ENCODE measurements at places on chromosomes 6 and 20. TPM values are rescaled to one million over a fixed set of nuclear protein-coding genes. Genes with fewer than 3 reads are reported as not detected.
A peak's percentile ranks its signal among the peaks of the same experiment; 100 is the strongest.

Gene ID4
- 32.5 TPM for total RNA-seq

Gene GJA1
- 74.2 TPM for total RNA-seq

DNA sequence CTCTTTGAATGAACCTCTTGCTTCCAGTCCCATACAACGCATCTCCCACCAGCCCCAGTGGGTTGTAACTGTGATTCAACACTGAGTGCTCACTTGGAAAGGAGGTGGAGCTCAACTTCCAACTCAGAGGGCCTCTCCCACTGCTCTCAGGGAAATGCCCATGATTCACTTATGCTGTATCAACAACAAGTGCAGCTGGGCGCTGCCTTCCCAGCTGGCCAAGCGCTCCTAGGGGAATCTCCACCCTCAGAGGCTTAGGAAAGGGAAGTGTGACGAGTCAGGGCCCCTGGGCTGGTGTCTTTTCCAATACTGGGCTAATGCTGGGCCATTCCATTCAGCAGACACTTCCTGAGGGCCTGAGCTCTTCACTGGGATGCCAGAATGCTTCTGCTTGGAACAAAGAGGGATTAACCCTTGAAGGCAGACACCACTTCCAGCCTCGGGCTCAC is 8.1 kb upstream of the OCSTAMP start:
- peak; percentile 53 for DNase-seq

Gene CAPN11
- 2.1 TPM for total RNA-seq

GRCh38 chr6:147547369-147547902 is 38.9 kb downstream of the SAMD5 start:
- DNase-seq: no peak

Gene SLC22A16
- not detected for total RNA-seq

Gene ZNF512B
- 31.2 TPM for total RNA-seq

- no peak for DNase-seq
Measured at GRCh38 chr20:25049261-25050060, 8.5 kb downstream of the ACSS1 start.

Gene CST2
- not detected for total RNA-seq

Gene ESR1
- 9.6 TPM for total RNA-seq

DNA sequence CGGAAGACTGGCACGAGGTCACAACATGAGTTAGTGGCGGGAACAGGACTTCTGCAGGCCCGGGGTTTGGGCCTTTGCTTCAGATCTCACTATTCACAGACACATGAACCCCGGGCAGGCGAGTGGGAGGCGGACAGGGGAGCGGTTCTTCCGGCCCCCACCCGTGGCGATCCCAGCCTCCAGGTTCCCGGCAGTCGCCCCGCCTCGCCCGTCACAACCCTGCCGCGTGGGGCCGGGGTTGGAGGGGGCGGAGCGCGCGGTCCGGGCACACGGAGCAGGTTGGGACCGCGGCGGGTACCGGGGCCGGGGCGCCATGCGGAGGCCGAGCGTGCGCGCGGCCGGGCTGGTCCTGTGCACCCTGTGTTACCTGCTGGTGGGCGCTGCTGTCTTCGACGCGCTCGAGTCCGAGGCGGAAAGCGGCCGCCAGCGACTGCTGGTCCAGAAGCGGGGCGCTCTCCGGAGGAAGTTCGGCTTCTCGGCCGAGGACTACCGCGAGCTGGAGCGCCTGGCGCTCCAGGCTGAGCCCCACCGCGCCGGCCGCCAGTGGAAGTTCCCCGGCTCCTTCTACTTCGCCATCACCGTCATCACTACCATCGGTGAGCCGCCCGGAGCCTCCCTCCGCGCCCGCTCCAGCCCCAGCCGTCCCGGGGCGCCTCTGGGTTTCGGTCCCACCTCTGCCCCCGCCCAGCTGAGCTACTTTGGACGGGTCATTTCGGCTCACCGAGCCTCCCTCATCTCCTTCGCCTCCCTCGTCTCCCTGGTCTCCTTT is at the start of gene KCNK15:
KCNK15 (plus strand) TSS at position 268 of the 769 bp plus-strand sequence; CDS start at position 314, 46 bp downstream.
- no peak for DNase-seq

GRCh38 chr6:38191418-38191817 is 371.9 kb downstream of the ZFAND3 start:
- DNase-seq: no peak

Gene GMNN
- 67.5 TPM for total RNA-seq

DNA sequence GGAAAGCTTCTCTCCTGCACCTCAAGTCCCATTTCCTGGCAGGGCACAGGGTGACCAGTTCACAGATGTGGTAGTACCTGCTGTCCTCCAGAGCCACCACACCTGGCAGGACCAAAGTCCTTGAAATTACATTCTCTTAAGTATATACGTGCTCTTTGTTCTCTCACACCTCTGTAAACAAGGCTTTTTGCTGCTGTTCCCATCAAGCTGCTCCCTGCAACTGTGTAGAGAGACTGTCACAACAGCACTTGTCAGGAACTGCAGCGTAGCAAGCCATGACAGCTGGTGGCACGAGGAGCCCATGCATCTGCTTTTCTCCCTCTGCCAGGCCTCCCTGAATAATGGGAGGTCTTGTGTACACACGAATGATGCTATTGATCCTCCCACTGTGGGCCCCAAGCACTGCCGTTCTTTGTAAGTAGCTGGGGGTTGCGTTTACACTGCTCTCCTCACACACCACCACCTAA is 431.8 kb downstream of the CD83 start:
- DNase-seq: no peak

Gene ADAM33
- total RNA-seq: 56.9 TPM

Gene RIPOR3
- total RNA-seq: 5.0 TPM

DNA sequence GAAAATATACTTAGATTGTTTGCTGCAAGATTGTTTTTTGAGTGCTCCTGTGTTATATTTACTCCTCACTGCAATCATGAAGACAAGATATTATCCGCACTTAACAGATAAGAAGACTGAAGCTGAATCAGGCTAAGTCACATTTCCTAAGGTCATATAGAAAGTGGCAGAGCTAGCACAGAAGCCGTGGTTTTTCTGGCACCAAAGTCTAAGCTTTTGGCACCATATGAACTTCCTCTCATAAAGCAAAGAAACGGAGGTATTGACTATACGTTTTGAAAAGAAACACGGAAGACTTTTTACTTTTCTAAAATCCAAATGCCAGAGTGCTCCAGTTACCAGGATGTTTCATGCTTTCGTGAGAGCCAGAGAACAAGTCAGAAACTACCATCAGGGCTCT is 9.3 kb upstream of the DTD1 start:
- no peak for DNase-seq

GRCh38 chr6:128725271-128726233 is 157.4 kb upstream of the LAMA2 start:
- DNase-seq: no peak

- no peak for DNase-seq
Measured at GRCh38 chr6:90619221-90619620, 32.3 kb upstream of the MAP3K7 start.

Gene DYNLRB1
- total RNA-seq: 123 TPM

DNA sequence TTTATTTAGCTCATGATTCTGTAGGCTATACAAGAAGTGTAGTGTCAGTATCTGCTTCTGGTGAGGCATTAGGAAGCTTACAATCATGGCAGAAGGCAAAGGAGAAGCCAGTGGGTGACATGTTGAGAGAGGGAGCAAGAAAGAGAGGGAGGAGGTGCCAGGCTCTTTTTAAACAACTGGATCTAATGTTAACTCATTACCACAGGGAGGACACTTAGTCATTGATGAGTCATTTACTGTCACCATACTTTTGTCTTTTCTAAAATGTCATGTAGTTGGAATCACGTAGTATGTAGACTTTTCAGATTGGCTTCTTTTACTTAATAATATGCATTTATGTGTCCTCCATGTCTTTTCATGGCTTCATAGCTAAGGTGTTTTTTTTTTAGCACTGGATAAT is 58.1 kb downstream of the NUS1 start:
- DNase-seq: no peak

DNA sequence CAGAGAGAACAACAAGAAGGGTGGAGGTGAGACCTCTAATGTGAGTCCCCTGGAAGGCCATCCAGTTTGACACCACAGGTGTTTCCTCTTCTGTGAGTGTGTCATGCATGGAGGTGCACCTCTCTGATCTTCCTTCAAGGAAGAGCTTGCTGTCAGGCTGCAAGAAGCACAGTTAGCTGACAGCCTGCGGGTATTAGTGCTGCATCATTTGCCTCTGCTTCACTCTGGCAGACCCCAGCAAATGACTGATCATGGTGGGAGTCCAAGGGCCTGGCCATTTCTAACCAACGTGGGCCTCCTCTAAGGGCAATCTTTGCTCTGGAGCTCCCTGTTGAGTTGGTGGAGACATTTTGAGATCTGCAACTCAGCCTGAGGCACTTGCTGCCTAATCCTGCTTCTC is 206.3 kb downstream of the EPHA7 start:
- no peak for DNase-seq

Gene TPX2
- 0.81 TPM for total RNA-seq

GRCh38 chr6:52539607-52540006 is 37.3 kb downstream of the TRAM2 start:
- DNase-seq: no peak

DNA sequence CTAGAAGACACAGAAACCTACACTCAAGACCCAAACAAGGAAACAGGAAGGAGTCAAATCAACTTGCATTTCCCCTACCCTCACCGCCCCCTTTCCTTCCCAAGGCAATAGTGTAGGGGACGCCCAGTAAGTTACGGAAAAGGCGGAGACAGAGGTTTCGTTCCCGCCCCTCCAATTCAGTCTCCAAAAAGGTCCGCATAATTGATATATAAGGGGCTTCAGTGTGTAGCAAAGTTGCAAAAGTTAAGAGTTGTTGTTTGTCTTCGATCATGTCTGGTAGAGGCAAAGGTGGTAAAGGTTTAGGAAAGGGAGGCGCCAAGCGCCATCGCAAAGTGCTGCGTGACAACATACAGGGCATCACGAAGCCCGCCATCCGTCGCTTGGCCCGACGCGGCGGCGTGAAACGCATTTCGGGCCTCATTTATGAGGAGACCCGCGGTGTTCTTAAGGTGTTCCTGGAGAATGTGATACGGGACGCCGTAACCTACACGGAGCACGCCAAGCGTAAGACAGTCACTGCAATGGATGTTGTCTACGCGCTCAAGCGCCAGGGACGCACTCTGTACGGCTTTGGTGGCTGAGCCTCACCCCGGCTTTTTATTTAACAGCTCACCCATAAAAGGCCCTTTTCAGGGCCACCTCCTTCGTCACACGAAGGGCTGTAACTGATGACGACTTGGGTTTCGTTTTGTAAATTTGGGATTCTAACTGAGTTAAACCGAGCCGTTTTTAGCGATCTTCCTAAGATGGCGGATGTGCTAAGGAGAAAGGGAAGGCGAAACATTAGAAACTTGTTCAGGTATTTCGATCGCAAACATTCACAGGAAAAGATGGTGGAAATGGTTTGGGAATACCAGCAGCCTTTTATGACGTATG is 124.6 kb upstream of the BTN3A2 start:
- DNase-seq: peak; percentile 81

DNA sequence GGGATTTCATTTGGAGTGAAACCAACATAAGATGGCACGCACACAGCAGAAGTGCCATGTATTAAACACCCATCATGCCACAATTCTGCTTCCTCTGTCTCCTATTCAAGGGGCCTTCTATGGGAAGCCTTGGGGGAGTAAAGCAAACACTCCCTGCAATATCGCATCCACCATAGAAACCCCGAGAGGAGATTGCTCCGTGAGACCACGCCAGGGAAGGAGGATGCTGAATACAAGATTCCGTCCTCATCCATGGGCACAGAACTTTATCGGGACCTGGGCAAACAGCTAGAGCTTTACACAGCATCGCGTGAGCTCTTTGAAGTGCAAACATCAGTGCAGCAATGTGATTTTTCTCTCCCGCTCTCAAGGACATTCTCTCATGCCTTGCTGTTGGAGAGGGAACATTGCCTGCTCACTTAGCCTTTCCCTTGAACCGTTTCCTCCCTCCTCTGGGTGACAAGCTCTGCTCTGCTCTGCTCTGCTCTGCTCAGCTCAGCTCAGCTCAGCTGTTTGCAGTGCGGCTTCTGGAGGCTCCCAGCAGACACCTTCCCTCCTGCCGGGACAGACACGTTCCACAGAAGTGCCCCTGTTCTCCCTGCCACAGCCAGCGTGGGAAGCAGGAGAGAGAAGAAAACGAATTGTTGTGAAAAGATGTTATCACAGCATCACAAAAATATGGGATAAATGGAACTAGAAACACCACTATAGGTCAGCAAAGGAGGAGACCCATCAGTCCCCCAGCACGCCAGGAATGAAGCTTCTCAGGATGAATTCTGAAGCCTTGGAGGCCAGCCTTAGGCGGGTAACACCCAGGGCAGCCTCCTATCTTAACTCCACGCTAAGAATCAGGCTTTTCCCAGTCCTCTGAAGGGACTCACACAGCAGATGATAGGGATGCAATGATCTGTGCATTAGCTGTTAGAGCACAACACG is 48.2 kb downstream of the RNASET2 start:
- no peak for DNase-seq

- no peak for DNase-seq
Measured at GRCh38 chr20:36672991-36673390, 27.0 kb upstream of the SLA2 start.

GRCh38 chr6:166627875-166628801 is 1.1 kb upstream of the RPS6KA2 start:
- DNase-seq: peak; percentile 56

GRCh38 chr20:62703853-62704228 is 4.8 kb upstream of the NTSR1 start:
- DNase-seq: no peak

DNA sequence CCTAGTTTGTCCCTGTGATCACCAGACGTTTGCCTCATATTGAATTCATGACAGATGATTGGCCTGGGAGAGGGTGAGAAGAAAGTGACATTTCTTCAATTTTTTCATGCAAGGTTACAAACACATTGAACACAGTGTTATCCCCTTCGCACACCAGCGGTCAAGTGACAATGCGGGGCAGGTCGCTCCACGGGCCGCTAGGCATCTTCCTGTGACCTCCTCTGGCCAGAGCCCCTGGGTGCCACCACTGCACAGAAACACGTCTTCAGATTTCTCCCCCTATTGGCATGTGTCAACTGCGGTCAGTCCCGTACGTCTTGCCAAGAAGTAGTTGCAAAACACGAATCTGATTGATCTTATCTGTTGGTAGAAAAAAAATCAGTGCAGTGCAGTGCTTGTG is 97.1 kb downstream of the PXDC1 start:
- DNase-seq: no peak

GRCh38 chr6:21382821-21383449 is 210.6 kb upstream of the SOX4 start:
- DNase-seq: no peak

All from ureter (tissue), 1 donor.